Mucosa of descending colon (tissue), 3 donors: ENCODE measurements at places on chromosomes 13 and 19. TPM values are rescaled to one million over a fixed set of nuclear protein-coding genes. Genes with fewer than 3 reads are reported as not detected.
A peak's percentile ranks its signal among the peaks of the same experiment; 100 is the strongest.

SMAD9 gene
- 16.2 TPM for total RNA-seq

CACNA1A gene
- 10.1 TPM for total RNA-seq

FAM216B gene
- 0.13 TPM for total RNA-seq

SIGLEC12 gene
- total RNA-seq, result 1.5 TPM

ZNF844 gene
- 15.2 TPM for total RNA-seq

ZNF134 gene
- 20.0 TPM for total RNA-seq

ZNF554 gene
- total RNA-seq, result 3.9 TPM

UPF1 gene
- 83.4 TPM for total RNA-seq

DNA sequence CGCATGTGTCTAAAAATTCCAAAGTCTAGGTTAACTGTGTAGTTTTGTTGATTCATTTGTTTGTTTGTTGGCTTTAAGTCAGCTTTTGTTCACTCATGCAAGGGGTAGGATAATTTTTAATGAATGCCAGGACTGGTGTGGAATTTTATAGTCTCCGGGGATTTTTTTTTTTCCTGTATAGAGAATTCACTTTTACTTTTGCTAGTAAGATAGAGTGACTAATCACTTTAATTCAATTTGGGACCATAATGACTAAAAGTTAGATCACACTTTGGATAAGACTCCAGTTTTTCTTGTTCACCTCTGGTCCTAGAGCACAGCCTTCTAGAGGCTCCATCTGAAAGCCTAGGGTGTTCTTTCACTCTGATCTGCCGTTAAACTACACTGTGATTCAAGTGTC is 1690.0 kb downstream of the PCDH9 start:
- no peak for DNase-seq

GRCh38 chr13:74597526-74597925 is 463.3 kb upstream of the KLF12 start:
- no peak for DNase-seq

- no peak for DNase-seq
Observed at GRCh38 chr13:112183532-112184090, 116.7 kb downstream of the SOX1 start.

GRCh38 chr19:16376649-16377048 is 52.0 kb downstream of the KLF2 start:
- DNase-seq, result no peak

DNA sequence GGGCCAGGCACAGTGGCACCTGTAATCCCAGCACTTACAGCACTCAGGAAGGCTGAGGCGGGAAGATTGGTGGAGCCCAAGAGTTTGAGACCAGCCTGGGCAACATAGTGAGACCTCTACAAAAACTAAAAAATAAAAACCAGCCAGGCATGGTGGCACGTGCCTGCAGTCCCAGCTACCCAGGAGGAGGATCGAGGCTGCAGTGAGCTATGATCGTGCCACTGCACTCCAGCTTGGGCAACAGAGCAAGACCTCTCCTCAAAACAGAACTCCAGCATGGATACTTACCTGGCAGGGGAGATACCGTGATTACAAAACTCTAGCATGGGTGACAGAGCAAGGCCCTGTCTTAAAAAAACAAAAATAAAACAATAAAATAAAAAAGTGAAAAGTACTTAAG is 95.3 kb downstream of the GJA3 start:
- DNase-seq, result no peak

GRCh38 chr13:64546371-64546770 is 2683.8 kb downstream of the PCDH9 start:
- DNase-seq, result no peak

- no peak for DNase-seq
Observed at GRCh38 chr19:3683405-3684053, 16.7 kb downstream of the PIP5K1C start.

DNA sequence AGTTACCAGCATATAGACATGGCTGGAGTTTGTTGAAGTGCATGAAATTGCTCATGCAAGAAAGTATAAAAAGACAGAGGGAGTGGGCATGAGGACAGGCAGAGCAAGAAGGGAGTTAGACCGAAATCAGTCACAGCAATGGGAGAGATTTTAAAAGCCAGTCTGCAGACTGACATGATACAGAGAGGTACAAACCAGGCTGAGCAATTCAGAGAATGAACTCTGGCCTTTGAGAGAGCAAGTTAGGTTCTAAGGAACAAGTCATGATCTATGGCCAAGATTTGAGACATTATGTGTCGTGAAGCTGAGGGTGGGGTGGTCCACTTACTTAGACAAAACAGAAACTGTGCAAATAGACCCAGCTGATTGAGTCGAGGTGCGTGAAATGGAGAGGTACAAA is 93.4 kb upstream of the TSC22D1 start:
- no peak for DNase-seq

GRCh38 chr19:12720851-12721655 is 2.7 kb downstream of the TNPO2 start:
- peak; percentile 43 for DNase-seq

- DNase-seq, result no peak
Observed at GRCh38 chr13:107819071-107819470, 396.3 kb downstream of the LIG4 start.

GRCh38 chr19:30679153-30679702 is 307.0 kb downstream of the ZNF536 start:
- DNase-seq, result no peak

DNA sequence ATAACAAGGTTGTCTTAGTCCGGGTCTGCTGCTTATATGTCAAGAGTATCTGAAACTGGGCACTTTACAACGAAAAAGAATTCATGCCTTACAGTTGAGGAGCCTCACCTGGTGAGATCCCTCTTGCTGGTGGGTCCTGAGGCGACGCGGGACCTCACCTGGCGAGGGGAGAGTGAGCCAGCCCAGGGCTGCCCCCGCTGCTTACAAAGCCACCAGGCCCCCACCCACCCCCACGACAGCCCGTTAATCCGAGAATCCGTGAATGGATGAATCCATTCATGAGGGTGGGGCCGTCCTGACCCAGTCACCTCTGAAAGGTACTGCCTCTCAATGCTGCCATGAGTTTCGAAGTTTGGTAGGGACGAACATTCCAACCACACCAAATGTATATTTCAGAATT is 54.0 kb upstream of the F7 start:
- DNase-seq, result no peak

DNA sequence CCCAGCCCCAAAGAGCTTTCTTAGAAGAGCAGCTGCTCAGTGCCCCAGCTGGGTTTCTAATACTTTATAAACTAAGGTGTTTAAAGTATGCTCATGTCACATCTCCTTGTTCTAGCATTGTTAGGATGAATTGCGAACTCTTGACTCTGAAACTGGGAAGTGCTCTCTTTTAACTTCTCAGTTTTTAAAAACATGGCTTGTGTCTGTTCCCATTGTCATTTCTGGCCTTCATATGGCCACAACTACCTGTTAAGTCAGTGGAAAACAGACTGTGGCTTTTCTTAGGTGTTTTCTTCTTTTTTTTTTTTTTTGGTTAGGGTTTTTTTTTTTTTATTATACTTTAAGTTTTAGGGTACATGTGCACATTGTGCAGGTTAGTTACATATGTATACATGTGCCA is 164.7 kb downstream of the KCNRG start:
- DNase-seq, result no peak

DNA sequence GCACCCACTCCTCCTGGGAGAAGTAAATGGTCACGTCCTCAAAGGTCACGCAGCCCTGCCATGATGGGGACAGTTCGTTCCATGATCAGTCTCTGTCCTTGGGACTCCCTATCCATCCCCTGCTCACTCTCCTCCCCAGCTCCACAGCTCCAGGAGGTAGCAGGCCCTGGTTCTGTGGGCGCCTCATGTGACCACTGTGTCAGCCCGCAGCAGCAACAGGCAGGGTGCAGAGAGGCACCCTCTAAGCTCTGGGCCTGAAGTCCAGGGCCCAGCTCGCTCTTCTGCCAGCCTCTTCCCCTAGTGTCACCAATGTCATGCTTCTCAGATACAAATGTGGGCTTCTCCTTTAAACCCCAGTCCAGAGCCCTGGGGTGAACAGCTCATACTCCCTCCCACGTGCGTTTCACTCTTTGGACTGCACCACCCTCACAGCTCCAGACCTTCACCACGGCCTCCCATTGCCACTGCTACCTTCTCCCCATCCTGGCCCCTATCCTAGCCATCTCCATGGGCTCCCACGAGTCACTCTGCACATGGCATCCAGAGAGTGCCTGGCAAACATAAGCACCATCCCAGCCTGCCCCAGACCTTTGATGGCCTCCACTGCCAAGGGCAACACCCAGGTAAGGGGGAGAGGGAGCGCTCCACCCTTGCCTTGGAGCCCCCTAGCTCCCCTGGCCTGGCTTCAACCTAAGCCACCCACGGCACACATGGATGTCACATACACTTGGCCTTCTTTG is 2.9 kb downstream of the ZNF792 start:
- no peak for DNase-seq

- DNase-seq, result peak; percentile 80
Observed at GRCh38 chr19:3304871-3305423, 61.4 kb upstream of the NFIC start.

DNA sequence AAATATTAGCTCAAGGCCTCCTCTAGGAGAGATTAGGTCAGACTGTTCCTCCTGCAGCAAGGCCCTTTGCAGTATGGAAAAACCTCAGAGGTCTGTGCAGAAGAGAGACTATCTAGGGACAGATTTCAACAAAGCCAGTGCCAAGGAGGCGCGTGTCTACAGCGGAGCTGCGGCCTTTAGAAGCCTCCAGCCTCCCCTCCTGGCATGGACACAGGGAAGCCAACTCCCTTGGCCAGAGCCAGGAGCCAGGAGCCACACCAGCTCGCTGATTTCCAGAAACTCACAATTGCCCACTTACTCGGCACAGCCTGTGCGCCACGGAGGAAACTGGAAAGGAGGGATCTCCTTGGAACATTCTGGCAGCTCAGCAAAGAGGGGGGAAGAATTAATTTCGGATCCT is 63.4 kb downstream of the INSR start:
- DNase-seq, result no peak
